Colonic mucosa (tissue), 4 donors: ENCODE measurements at places on chromosomes 4 and X. TPM values are rescaled to one million over a fixed set of nuclear protein-coding genes. Genes with fewer than 3 reads are reported as not detected.

Gene F9
- 0.12 TPM for total RNA-seq

Gene AMER1
- 3.2 TPM for total RNA-seq

Gene CLGN
- total RNA-seq = 0.25 TPM

Gene PIM2
- total RNA-seq = 18.8 TPM

Gene FAM47E
- 4.8 TPM for total RNA-seq

Gene GALNT7
- 83.5 TPM for total RNA-seq

Gene WDR1
- 437 TPM for total RNA-seq

Gene FDCSP
- total RNA-seq = 0.49 TPM

Gene LAMTOR3
- total RNA-seq = 45.6 TPM

Gene TRIML2
- total RNA-seq = not detected

Gene CC2D2A
- 2.6 TPM for total RNA-seq

Gene ADH7
- not detected for total RNA-seq

Gene XG
- total RNA-seq = not detected

Gene GAGE1
- not detected for total RNA-seq

Gene STAP1
- 0.52 TPM for total RNA-seq
